ENCODE measurements at places on chromosomes 13 and 19.
A peak's percentile ranks its signal among the peaks of the same experiment; 100 is the strongest.

- no peak for DNase-seq
Measured at GRCh38 chr19:40335855-40336600, 12.2 kb downstream of the C19orf47 start.

DNA sequence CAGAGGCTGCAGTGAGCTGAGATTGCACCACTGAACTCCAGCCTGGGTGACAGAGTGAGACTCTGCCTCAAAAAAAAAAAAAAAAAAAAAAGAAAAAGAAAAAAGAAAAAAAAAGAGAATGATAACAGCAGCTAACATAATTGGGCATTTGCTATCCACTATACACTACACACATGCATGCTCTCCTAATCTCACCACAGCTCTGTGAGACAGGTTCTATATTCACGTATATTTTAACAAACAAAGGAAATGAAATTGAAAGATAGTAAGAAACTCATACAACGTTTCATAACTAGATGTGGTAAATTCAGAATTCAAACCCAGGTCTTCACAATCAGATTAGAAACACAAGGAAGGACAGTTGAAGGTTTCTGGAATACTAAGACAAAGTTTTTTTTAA is 265.7 kb downstream of the DIAPH3 start:
- no peak for DNase-seq

DNA sequence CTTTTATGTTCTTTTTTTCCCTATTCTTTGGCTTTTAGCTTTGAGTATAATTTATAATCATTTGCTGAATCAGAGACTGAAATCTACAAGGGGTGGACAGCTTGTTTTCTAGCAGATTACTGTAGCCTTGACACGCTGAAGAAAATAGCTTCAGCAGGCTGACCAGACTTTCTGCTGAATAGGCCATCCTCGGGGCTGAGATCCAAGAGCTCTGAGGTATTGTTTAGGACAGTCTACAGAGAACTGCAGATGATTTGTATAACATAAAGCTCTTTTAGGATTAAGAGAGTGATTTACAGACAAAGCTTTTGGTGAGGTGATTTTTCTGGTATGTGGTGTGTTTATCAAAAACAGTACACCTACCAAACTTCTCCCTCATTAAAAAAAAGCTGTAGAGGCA is 16.8 kb downstream of the POLR1D start:
- no peak for DNase-seq

GRCh38 chr13:99464441-99464949 is 36.8 kb upstream of the TM9SF2 start:
- DNase-seq = no peak

DNA sequence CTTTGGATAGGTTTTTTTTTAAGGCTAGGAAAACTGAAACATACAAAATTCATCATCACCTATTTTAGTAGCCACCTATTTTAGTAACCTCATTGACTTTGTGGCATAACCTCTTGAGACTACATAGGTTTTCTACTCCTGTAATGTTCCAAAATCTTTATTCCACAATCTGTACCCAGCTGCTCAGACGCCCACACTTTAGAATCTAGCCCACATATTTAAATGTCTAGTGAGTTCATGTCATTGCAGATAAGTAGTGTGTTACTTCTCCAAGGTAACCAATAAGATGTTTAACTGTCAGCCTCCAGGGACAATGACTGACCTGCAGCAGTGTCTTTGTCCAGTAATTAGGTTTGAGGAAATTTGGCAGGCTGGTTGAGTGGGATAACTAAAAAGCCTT is 330.2 kb downstream of the MZT1 start:
- DNase-seq = no peak

GRCh38 chr19:1259206-1259875 is 9.8 kb upstream of the CIRBP start:
- peak; percentile 62 for DNase-seq

DNA sequence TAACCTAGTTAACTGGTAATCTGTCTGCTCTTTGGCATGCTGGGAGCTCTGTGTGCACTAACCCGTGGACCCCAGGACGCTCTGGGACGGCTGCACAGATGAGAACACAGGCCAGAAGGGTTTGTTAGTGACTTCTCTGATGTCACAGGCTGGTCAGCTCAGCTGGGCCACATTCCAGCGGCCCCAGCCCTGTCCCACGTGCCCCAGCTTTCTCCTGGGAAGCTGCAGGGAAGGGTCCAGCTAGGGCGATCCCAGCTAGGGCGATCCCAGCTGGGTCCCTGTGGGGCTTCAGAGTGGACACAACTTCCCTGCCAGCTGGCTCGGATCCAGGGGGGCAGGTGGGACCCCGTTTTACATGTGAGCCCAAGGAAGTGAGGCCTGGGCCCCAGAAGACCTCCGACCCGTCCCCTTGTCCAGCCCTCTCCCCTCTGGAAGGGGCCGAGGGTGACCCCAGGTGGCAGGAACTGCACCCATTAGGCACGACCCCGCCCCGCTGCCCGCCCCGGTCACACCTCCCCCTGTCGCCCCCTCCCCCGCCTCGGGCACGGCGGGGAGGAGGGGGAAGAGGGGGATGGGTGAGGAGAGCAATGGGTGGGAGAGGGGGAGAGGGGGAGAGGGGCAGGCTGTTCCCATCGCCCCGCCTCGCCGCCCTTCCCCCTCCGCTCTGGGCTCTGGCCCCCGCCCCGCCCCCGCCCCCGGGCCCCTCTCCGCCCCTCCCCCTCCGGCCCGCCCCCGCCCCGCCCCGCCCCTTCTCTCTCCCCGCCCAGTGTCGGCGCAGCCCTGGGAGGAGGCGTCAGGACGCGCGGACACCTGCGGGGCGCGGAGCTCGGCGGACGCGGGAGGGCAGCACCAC is 75.2 kb upstream of the MCF2L start:
- DNase-seq = no peak

DNA sequence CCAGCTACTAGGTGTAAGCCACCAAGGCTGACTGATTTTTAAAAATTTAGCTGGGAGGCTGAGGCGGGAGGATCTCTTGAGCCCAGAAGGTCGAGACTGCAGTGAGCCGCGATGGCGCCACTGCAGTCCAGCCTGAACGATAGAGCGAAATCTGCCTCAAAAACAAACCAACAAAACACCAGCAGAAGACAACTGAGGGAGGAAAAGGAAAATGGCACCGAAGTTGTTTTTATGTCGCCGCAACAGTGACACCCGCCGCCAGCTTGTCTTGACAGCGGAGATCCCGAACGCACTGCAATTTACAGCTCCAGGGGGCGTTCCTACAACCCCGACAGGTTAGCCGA is 298 bp upstream of the FAM98C start:
- no peak for DNase-seq

- no peak for DNase-seq
Measured at GRCh38 chr19:6723108-6723618, 2.7 kb upstream of the C3 start.

DNA sequence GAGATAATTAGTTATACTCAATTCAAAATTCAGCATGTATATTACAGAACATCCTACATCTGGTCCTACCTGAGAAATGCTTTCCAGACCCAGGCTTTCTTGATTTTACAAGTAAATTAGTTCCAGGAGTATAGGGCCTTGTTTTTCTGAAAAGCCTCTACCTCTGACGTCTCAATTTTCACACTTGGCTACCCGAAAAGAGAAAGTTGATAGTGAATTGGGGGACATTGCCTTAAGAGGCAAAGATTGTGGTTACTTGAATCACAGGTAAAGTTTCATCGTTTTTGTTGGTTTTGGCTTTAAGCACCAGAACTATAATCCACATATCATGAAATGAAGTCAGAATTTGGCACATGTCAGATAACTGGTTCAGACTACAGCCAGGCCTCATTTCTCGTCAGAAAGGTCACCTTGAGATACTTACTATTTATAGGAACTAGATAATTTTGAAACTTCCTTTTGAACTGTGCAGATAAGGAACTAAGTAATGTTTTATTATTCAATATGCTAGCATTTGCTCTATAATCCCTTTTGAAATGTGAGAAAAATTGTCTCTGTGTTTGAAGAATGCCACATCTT is 30.8 kb downstream of the FAM124A start:
- DNase-seq = no peak

DNA sequence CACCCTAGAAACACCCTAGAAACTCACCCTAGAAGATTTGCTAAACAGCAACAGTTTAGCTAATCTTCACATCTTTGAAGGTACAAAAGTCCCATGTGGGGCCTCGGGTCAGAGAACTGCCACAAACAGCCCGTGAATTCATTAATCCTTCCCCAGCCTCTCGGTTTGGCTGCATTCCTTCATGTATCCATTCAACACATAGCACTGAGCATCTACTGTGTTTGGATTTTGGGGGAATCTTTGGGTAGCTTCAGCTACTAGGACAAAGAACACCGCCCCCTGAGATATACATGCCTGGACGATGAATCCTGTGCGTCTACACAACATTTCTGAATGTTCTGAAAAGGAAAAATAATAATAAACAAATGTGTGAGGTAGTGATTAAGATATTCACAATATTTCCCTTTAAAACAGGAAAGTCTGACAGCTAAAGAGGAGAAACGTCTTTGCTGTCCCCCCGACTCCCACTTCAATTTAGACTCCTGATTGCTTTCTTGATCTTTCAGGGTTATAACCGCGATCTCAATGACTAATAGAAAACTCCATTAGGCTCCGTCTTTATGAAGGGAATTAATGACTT is 63.5 kb downstream of the ALOX5AP start:
- no peak for DNase-seq

GRCh38 chr19:54937926-54938325 is 9.4 kb downstream of the NLRP7 start:
- DNase-seq = no peak

DNA sequence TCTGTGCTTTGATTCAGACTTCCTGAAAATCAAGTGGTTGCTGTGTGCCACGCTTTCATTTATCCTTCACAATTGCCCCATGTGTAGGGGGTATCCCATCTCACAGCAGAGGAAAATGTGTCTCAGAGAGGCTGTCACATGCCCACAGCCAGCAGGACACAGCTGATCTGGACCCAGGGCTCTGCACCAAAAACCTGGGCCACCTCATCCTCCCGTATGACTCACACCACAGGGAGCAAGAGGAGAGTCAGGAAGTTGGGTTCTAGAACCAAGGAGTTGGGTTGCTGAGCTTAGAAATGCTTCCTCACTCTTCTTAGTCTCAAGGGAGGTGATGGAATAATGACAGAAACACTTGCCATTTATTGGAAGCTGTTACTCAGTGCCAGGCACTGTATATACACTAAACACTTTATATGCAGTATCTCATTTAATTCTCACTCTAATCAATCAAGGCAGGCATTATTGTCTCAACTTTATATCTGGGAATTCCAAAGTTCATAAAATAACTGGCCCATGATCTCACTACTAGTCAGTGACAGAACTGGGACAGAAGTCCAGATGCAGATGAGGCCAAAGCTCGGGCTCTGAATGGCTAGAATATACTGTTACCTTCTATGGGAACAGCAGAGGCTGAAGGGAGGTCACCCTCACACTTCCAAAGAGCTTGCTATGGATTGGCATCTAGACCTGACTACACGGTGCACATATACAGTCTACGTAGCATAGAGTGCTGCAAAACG is 47.7 kb upstream of the ATP12A start:
- no peak for DNase-seq

- no peak for DNase-seq
Measured at GRCh38 chr19:30170081-30170480, 202.1 kb upstream of the ZNF536 start.

DNA sequence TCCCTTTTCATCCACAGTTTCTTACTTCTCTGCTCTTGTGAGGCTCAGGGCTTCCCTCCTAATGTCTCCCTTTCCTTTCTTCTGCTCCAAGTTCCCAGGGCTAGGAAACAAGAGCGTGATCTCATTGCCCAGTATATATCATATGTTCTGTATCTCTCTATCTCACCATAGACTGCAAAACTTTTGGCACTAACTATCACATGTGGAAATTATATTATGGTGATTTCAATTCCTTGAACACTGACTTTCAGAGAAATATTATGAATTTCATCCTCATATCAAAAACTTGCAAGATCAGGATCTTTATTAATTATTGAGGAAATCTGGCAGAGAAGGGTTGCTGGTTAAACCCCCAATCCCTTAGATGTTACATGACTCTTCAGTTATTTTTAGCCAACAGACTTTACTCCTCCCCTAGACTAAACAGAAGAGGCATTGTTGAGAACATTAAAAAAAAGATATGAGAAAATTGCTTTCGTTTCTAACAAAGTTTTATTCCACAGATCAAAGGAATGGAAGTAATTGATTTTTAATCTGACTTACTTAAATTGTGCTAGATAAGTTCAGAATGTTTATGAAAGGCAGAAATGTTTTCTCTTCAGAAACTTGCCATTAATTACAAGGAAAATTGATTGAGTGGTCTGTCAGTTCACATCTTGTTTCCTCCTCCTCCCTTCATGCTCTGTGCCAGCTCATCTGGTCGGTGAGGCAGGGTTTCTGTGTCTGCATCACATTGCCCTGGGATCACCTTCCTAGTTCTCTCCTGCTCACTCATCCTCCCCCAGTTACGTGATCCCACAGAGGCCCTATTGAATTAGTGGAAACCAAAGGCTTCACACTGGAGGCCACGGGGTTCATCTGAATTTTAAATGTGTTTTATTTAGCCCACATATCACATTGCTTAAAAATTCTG is 378.5 kb downstream of the LMO7 start:
- DNase-seq = no peak

DNA sequence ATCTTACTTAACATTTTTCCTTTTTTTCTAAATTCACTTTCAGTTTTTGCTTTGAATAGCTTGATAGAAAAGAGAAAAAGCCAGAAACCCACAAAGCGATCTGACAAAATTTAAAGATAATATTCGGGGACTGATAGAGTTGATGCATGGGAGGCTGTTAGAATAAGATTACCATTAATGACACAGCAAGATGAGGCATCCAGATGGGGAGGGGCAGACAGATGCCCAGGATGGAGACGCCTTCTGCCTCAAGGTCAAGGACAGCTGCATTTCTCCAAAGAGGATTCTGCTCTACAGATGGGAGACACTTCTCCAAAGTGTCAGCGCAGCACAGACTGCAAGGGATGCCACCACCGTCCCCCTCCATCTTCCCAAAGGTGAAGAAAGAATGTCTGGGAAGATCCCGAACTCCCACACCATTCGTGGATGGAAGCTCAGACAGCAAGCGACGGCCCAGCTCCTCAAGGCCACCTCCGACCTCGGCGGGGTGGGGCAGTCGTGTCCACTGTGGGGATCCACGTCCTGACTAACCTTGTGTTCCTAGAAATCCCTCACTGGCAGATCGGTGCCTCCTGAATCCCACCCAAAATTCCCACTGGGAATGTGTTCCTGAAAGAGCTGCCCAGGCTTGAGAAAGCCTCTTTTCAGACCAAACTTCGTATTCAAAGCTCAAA is 32.9 kb downstream of the NAXD start:
- no peak for DNase-seq

DNA sequence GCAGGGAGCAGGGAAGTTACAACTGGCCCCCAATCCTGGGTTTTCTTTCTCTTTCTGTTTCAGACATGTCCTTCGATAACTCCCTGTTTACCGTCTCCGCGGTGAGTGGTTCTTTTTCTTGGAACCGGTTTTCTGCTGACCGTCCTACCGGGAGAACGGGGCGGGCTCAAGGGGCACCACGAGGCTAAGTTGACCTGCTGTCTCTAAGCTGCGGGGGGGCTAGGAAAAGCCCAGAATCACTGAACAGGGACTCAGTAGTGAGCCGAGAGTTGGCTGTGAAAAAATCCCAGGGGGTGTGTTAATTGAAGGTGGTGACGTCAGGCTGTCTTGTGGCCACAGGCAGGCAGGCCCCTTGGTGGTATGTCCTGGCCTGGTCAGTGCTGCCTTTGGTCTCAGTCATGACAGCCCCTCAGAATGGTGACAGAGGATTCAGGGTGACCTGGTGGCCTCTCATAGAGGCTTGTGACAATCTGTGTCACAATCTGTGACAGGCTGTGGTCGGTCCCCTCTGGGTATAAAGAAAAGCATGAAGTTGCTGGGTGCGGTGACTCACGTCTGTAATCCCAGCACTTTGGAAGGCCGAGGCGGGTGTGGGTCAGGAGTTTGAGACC is 8.1 kb upstream of the CARM1 start:
- no peak for DNase-seq

Measured in T-cell (primary cell).